Activated naive CD4-positive, alpha-beta T cell treated with anti-CD3 and anti-CD28 coated beads, Interleukin-2, amount 10 ng/mL, durations not matched to agents 7 days and 5 days (primary cell): ENCODE measurements at places on chromosomes 2 and 18.

DNA sequence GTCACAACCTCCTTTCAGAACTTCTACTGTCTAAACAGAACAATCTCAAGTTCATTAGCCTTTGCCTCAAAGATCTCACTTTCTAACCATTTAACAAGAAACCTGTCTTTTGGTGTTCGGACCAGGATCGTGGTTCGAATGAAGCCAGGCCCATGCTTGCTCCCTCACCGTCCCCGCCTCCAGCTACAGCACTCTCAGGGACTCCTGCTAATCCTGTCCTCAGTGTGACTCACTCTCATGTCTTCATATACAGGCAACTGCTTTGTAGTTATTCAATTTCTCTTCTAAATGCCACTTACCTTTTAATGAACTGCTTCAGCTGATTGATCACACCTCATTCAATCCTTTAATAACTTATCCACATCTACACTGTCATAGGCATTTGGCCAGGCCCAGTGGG is 15.8 kb downstream of the SERTAD2 start:
- no peak for DNase-seq

GRCh38 chr2:55228226-55228563 is 3.9 kb downstream of the CLHC1 start:
- DNase-seq, result no peak

DNA sequence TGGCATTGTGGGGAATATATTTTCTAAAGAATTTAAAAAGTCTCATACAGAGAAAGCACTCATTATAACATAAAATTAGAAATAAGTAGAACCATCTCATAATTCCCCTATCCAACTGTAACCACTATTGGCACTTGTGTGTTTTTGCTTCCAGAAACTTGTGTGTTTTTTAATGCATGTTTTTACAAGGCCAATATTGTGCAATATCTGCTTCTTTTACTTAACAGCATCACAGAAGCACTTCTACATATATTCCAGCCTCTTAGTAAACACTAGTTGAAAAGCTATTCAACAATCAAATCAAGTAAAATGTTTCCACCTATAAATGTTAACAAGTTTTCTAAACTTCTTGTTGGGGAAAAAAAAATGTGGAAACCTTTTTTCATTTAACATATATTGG is 132.7 kb downstream of the LRP2 start:
- DNase-seq, result no peak

DNA sequence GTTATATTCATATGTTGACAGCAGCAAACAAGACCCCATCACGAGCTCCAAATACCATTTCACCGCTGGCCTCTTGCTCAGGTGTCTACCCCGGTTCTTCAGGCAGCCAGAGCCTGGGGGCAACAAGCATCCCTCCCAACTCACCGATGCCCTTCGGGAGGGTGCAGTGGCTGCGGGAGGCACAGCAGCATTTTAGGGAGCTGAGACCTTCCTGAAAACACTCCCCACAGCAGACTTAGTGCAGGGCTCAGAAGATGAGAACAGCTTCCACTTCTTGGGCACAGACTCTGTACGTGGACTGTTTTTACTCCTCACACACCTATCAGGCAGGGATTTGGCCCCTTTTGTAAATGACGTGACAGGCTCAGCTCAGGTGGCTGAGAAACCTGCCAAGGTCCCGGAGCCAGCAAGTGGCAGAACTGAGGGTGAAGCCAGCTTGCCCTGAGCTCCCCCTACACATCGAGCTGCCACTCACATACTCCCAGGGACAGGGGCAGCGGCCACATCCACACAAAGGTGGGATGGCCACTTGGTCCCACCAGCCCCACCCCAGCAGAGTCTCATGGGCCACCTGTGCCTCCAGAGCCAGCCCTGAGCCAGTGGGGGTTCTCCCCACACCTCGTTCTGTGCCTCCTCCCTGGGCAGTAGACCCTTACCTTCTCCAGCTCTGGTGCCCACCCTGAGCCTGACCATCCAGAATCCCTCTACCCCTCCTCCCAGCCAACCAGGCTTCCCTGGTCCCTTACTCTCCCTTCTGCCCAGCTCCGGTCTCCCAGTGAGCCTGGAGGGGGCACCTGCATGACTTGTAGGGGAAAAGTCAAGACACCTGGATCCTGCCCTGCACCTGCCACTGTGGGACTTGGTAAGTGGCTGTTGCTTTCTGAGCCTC is 28.5 kb downstream of the CYP27C1 start:
- DNase-seq, result no peak

DNA sequence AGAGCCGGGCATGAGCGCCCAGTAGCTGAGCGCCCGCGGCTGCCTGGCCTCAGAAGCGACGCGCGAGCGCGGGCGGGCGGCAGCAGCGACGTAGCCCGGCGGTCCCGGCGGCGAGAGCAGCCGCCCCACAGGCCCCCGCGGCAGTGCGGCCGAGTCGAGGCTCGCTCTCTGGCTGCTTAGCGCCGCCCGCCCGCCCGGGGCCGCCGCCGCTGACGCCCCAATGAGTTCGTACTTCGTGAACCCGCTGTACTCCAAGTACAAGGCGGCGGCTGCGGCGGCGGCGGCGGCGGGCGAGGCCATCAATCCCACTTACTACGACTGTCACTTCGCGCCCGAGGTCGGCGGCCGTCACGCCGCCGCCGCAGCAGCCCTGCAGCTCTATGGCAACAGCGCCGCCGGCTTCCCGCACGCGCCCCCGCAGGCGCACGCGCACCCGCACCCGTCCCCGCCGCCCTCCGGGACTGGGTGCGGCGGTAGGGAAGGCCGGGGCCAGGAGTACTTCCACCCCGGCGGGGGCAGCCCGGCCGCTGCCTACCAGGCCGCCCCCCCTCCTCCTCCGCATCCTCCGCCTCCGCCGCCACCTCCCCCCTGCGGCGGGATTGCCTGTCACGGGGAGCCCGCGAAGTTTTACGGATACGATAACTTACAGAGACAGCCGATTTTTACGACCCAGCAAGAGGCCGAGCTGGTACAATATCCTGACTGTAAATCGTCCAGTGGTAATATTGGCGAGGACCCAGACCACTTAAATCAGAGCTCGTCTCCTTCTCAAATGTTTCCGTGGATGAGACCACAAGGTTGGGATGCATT is 847 bp downstream of the HOXD8 start:
- no peak for DNase-seq

GRCh38 chr18:14085770-14086457 is 46.3 kb downstream of the ZNF519 start:
- DNase-seq, result no peak
